Stimulated activated CD8-positive, alpha-beta memory T cell treated with anti-CD3 and anti-CD28 coated beads, Interleukin-7, amount 100 ng/mL, for 1 hour (primary cell): ENCODE measurements at places on chromosomes 13 and 19.

- no peak for DNase-seq
Observed at GRCh38 chr19:33134571-33135041, 2.7 kb downstream of the WDR88 start.

DNA sequence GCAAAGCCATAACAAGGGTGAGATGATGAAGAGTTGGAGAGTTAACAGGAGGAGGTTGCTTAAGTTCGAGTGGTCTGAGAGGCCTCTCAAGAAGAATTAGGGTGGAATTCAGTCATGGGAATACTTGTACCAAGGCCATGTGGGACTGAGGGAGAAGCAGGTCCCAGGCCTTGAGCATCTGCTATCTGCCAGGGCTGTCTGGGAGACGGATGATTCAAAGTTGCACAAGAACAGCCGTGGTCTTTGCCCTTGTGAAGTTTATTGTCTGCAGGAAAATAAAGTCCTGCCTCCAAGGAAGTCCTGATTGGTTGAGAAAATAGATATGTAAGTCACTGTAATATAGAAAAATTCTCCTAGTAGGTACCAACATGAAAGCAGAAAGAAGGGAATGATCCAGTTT, 178.8 kb upstream of the RFC3 start:
- DNase-seq = no peak

GRCh38 chr13:80160110-80160509, 180.8 kb downstream of the SPRY2 start:
- no peak for DNase-seq

DNA sequence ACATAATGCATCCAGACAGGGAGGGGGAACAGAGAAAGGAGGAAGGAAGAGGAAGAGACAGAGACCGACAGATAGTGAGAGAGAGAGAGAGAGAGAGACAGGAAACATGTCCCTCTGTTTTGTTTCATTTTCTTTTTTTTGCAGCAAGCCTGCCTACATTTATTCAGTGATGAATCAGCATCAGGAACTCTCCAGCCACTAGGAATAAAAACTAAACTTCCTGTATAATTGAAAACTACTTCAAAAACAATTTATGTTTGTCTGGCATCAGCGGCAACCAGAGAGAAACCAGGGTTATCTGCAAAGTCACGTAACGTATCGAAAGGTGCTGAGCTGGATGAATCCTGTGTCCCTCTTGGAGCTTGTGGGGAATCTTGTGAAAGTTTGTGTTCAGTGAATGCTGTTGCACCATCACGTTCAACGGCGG, 148.6 kb upstream of the SOX21 start:
- DNase-seq = no peak

- no peak for DNase-seq
Observed at GRCh38 chr13:36068991-36069390, 62.2 kb downstream of the DCLK1 start.

DNA sequence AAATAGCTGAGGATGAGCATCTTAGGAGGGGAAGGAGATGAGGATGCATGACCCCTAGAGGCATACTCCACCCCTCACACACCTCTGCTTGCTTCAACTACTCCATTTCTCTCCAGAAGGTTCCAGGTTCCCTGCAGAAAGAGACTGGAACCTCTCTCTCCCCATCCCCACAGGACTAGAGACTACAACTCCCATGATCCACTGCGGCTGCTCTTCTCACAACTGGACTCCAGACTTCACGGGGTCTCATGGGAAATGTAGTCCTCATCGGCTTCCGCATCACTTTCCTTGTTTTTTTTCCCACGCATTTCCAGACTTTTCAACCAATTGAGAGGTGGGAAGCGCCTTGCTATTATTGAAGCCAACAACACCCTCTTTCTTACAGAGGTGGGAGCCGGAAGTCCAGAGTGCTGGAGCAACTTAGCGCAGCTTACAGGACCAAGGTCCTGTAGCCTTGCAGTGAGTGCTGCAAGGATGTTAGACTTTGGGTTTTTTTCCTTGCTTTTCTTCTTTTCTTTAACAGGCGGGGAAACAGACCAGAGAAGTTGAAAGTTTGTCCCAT, 13.9 kb upstream of the CACNG6 start:
- DNase-seq = peak; percentile 43
